AG09309 (cell line): ENCODE measurements at places on chromosomes 5 and 9.

- no peak for DNase-seq
Measured at GRCh38 chr9:131787838-131788237, 48.0 kb upstream of the RAPGEF1 start.

DNA sequence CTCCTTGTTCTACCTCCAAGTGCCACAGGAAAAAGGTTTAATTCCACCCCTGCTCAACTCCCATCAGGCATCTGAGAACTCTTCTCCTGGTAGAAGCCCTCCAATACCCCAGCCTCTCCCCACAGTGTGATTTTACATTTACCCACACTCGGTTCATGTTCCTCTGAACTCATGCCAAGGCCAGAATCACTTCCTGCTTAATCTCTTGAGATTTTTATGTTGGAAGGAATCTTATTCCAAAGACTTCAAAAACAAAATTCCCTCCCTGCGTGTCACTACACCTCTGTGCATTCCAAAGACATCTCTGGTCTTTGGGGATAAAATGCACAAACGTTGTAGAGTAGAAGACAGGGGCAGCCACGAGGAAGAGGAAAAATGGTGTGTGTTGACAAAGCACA lies 186.8 kb downstream of the ACTL7B start:
- no peak for DNase-seq

- DNase-seq: no peak
Measured at GRCh38 chr5:172721455-172722326, 49.3 kb downstream of the DUSP1 start.

- DNase-seq: no peak
Measured at GRCh38 chr5:35369965-35370790, 139.9 kb upstream of the PRLR start.

- no peak for DNase-seq
Measured at GRCh38 chr5:169433221-169433651, 132.3 kb upstream of the SLIT3 start.

GRCh38 chr5:108461628-108462367 lies 79.9 kb upstream of the FBXL17 start:
- DNase-seq: peak; percentile 35

DNA sequence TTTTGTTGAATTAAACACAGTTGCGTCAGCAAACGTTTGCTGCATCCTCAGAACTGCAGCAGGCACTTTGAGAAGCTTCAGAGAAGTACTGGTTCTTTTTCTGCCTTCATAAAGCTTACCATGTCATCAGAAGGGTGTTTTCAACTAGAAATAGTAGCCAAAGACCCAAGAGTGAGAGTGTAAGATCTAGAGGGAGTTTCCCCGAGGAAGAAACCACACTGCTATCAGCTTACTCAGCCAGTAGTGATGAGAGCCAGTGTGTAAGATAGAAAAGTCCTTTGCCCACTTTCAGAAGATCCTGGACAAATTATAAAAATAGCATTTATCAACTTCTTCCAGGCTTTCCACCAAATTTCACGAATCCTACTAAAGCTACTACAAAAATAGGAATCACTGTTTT lies 154.5 kb downstream of the PAPPA start:
- no peak for DNase-seq

- no peak for DNase-seq
Measured at GRCh38 chr5:149750596-149750995, 20.5 kb downstream of the PPARGC1B start.

DNA sequence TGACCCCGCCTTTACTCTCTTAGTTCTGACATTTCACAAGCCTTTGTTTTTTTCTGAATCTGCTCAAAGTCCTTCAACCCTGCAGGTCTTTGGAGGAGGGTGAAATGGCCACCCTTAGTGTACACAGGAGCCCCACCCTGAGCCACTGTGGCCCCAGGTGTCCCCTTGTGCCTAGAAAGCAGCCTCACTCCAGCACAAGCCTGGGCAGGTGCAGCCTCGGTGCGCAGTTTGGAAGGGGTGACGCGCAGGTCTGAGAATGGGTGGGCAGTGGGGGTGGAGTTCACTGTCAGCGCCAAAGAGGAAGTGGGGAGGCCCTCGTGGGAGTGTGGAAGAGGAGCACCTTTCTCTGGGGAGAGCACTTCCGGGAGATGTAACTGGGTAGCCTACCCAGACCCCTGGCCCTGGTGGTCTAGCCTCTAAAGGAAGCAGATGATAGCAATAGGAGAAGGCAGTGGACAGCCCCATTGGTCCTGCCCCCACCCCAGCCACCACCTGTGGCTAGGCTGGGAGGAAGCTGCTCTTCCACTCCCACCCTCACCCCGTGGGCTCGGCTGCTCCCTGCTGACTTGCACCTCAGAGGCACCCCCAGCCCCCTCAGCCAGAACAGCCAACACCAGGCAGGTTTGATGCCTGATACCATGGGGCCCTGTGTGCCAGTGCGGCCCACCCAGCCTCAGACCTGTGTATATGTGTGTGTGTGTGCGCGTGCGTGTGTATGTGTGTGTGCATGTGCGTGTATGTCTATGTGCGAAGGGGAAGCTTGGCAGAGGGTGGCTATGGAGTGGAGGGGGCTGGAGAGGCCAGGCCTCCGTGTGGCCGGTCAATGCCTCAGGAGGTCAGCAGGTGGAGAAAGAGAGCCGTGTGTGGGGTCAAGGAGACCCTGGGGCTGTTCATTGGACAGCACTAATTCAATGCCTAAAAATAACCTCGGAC lies 16.8 kb upstream of the DAB2IP start:
- no peak for DNase-seq

- no peak for DNase-seq
Measured at GRCh38 chr9:72864327-72864726, 88.5 kb downstream of the ALDH1A1 start.

DNA sequence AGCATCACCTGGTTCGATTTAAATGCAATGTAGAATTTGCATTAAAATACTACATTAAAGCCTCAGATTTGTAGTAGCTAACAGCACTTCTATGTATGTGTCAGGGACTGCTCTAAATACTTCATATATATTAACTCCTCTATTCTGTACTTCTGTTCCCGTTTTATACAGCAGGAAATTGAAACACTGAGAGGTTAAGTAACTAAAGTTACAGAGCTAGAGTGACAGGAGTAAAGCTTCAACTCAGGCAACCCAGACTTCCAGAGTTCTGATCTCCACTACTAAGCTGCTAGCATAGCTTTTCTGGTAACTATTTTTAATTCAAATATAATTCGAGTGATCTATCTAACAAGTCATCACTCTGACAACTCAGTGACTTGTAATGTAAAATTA lies 619 bp upstream of the APC start:
- no peak for DNase-seq

- DNase-seq: no peak
Measured at GRCh38 chr5:88188458-88189132, 80.0 kb downstream of the TMEM161B start.

GRCh38 chr9:136906266-136906665 lies 19.9 kb downstream of the TRAF2 start:
- DNase-seq: no peak

GRCh38 chr5:128334010-128334716 lies 203.9 kb downstream of the FBN2 start:
- DNase-seq: no peak

DNA sequence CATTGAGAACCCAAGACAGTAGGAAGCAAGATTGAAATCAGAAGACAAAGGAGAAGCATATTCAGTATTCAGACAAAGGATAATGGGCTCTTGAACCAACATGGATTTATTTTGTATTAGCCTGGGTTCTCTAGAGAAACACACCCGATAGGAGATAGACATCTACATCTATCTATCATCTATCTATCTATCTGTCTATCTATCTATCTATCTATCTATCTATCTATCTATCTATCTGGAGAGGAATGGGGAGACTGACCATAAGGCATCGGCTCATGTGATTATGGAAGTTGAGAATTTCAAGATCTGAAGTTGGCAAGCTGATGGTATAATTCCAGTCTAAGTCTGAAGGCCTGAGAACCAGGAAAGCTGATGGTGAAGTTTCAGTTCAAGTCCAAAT lies 13.4 kb downstream of the COX7C start:
- DNase-seq: no peak

GRCh38 chr5:174623433-174624019 lies 100.9 kb upstream of the MSX2 start:
- DNase-seq: no peak

- DNase-seq: no peak
Measured at GRCh38 chr5:125012727-125013451, 266.4 kb upstream of the ZNF608 start.

- no peak for DNase-seq
Measured at GRCh38 chr9:76369583-76369982, 24.6 kb downstream of the RFK start.

DNA sequence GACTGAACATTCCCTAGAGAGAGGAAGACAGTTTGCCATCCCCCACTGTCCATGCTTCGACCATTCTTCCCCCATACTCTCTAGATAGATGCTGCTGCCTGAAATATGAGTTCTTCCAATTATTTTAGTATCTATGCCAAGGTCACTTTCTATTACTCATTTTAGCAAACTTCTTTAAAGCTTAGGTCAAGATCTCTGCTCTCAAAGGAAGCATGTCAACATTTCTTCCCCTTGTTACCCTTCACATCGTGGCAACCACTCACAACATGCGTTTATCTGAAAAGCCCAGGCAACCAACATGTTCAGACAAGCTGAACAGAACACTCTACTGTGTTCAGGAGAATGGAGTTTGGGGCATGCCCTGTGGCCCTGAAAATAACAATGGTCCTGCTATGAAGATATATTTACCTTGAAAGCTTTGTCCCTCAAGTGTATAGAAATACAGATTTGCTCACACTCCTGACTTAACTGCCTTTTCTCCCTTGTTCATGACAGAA lies 138.4 kb upstream of the KIF2A start:
- DNase-seq: no peak

DNA sequence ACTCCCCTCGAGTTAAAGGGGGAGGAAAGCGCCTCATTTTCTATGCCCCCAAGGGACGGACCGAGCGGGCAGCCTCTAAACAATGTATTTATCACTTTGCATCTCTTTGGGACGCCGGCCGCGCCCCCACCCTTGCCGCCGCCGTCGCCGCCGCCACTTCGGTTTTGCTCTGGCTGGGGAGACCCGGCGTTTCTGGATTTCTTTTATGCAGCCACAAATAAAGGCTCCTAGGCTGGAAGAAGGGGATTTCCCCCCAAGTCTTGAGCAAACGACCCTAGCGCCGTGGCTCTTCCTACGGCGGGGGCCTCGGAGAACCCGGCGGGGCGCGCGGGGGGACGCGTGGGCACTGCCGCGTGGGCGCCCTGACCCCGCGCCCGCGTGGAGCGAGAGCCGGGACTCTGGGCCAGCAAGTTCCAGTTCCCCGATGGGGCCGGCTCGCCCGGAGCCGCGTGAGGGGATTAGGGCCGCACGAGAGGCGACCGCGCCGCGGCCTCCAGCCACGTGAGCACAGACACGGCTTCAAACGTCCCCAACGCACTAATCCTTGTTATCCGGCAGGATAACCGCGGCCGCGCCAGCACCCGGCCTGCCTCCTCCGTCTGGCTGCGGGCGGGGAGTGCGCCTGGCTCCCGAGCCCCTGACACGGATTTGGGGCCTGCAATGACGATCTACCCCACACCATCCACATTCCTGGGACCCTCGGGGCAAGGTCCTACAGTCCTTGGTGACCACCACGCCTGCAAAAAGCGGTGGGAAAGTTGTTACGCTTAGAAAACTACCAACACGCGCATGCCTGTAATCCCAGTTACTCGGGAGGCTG lies 7.9 kb upstream of the NEUROG1 start:
- no peak for DNase-seq

- DNase-seq: peak; percentile 23
Measured at GRCh38 chr9:113222482-113222841, 1.1 kb downstream of the SLC31A1 start.

DNA sequence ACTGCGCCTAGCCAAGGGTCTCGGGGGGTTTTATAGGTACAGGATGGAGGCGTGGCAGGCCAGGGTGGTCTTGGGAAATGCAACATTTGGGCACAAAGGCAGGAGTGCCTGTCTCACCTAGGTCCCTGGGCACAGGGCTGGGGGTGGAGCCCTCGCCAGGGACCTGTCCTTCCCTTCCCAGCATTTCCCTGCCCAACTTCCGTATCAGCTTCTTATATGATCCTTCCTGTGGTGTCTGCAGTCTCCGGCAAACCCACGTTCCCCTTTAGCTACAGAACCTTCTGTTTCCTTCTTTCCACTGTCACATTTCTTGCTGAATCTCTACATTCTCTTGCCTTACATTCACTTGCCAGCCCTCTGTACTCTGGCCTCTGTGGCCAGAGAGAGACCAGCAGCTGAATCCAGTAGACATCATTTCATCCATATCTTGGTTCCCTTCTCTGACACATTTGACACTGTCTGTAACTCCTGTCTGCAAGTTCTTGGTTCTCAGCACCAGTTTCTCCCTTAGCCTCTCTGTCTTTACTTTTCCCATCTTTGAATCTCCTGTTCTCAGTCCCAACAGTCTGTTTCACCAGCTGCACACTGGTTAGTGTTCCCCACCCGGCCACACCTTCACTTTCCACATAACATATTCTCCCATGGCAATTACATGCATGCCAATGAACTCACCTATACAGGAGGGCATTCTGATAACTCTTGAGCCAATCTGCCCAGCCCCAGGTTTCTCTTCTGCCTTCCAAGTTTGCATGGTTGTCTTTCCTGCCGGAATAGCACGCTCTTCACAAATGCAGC lies 134.7 kb upstream of the ZNF608 start:
- DNase-seq: no peak

GRCh38 chr5:168413062-168413461 lies 73.2 kb upstream of the RARS1 start:
- no peak for DNase-seq

DNA sequence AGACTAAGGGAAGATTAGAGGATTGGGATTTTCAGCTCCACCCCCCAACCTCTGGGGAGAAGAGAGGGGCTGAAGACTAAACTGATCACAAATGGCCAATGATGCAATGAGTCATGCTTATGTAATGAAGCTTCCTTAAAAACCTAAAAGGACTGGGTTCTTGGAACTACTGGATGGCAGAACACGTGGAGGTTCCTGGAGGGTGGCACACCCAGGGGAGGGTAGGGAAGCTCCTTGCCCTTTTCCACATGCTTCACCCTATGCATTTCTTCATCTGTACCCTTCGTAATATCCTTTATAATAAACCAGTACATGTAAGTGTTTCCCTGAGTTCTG lies 48.6 kb downstream of the ARHGEF28 start:
- DNase-seq: no peak

DNA sequence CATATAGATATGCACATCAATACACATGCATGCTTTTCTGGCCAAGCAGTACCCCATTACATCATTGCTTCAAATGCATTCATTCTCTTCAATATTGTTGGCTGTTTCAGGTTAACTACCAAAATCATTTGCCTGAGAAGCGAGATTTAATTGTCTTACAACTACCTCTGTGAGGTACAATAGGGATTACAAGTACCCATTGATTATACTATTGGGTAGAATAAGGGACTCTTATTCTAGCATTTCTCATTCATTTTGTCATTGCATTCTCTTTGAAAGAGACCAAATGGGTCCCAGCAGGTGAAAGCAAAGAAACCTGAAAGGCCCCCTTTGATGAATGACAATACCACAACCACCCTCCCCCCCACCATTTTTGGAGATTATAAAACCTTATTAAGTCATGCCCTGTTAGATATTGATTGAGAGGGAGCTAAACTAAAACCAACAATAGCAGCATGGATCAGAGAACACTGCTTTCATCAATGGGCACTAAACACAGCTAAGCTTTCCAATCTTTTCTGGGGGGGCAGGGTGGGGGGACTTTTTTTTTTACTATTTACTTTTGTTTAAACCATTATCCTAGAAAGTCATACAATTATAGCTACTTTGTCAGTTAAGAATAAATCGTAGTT lies 375.0 kb upstream of the CCNH start:
- DNase-seq: no peak

- DNase-seq: no peak
Measured at GRCh38 chr5:14309878-14310531, 166.9 kb downstream of the TRIO start.
